Stimulated activated CD4-positive, alpha-beta T cell treated with anti-CD3 and anti-CD28 coated beads, TNF-alpha, amount 100 ng/mL, for 48 hours (primary cell): ENCODE measurements at places on chromosomes 3 and 15.
A peak's percentile ranks its signal among the peaks of the same experiment; 100 is the strongest.

DNA sequence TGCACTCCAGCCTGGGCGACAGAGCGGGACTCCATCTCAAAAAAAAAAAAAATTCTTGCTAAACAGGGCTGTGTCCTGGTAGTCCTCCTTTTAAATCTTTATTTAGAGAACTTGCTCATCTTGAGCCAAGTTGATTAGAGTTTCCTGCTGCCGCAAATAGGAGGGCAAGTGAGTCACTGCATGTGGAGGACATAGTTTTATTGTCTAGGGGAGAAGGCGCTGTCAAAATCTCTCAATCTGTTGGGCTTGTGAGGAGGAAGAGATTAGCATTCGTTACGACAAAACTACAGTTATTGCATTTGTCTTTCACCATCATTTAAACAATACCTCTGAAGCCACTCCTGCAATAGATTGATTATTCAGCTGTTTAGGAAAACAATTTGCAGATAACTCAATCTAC, 11.5 kb downstream of the MUC4 start:
- no peak for DNase-seq

GRCh38 chr3:156334841-156335545, 214.6 kb downstream of the KCNAB1 start:
- no peak for DNase-seq

GRCh38 chr3:194282436-194283122, 68.5 kb downstream of the CPN2 start:
- no peak for DNase-seq

DNA sequence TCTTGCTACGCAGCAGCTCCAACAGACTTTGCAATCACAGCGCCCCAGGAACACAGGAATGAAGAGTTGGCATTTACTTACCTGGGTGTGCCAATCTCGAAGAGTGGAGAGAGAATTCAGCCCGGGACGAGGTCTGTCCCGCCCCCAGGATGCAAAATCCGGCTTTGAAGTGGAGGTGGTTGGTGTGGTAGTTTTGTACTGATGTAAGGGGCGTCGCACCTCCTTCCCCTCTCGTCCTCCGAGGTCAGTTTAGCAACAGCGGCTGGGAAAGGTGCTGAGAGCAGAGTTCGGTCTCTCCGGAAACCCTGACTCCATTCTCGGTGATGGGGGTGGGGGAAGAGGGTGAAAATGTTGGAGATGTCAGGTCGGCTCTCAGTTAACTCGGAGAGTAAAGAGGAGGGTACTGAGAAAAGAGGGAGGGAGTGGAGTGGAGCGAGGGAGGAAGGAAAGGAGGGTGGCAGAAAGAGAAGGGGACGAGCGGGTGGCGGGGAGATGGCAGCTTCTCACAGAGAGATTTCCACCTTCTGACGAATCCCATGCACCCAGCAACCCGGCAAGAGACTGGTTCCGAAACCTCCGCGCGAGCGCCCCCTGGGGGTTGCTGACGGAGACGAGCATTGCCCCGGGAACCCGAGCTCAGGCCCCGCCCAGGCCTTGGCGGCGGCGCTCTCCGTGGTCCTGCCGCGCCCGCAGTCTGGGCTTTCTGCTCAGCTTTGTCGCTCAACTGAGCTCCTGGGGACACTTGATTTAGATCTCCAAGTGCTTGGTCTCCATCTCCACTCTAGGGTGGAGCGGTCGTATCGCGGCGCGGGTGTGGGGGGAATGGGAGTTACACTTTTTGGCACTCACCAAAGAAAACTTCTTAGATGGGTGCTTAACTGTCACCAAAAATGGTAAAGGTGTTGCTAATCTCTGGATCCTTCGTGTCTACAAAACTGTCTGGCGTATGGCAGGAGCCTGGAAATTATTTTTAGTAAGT, at the start of gene CPNE4:
CPNE4 (minus strand) TSS at position 529 of the 979 bp plus-strand sequence.
- peak; percentile 69 for DNase-seq

- DNase-seq: no peak
These were observed 129.8 kb downstream of the PPM1L start for GRCh38 chr3:160885791-160886286.

DNA sequence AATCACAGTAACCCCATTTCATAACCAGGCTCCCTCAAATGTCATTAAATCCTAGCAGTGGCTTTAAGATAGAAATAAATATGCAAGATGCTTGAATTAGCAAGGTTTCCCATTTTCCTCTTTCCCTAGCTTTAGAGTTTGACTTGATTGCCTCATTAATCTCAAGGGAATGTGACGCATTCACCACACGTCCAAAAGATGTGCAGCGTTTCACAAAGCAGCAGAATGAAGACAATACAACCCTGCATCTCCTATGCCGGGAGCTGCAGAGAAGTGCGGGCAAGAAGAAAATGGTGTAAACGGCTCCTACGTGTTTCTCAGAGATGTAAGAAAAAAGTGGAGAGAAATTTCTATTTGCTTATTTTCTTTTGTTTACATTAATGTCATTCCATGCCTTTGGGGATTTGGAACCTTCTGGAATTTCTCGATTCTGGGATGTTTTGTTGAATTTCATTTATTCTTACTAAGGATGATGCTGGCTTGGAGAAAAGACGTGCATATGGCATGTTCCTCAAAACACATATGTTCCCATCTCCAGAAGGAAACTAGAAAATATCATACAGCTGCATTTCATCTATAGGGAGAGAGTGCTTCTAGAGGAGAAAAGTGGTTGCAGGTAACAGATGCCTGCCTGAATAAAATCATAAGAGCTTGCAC, 27.8 kb upstream of the FRMD4B start:
- no peak for DNase-seq

DNA sequence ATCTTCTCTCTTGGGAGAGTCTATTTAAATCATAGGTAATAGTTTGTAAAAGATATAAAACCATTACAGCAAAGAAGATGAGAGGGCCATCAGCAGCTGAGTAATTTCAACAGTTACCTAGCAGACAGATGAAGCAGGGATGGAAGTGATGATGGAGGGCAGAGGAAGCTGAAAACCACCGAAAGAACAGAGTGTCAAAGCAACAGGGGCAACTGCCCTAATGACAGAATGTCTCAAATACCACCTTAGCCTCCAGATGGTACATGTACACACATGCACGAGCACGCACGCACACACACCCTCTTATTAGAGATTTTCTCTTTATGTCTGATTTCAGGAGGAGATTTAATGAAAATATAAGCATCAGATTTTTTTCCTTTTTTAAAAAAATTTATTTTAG, 64.5 kb downstream of the NEDD4 start:
- DNase-seq: no peak

DNA sequence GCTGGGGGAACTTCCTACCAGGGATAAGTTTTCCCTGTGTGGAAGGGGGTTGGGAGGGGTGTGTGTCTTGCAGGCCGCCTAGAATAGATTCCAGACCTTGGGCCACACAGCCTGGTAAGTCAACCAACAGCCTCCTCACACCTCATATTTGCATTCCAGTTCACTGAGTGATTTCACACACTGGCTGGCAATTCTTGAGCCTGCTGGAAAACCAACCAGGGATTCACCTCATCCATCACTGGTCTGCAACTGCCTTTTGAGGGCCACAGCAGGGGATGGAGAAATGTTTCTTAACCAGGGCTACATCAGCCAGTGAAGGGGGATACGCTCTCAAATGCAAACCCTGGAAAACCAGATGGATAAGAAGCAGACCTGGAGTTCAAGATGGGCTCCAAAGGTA, 2.0 kb downstream of the FSTL1 start:
- no peak for DNase-seq

GRCh38 chr3:44000586-44000985, 241.1 kb upstream of the TOPAZ1 start:
- no peak for DNase-seq

DNA sequence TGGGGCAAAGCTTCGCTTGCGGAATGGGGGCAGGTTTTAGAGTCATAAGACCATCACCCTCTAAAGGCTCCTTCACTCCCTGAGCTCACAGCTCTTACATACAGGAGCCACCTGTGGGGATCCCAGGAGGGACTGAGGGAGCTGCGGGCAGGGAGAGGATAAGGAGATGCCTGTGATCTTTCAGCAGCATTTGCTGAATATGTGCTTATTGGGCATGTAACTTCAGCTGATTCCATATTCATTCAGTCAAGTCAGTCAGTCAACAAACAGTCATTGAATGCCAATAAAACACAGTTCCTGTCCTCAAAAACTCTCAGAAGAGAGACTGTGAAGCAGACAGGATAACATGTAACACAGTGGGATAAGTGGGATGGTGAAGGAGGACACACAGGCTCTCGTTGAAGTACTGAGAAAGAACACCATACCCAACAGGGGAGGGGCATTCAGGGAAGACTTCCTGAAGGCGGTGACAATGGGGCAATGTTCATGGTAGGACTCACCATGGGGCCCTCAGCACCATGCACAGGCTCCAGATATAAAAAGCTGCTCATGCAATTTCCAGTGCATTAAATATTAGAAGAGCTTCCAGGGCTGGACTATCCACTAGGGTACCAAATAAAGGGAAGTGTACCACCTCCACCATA, 240.9 kb downstream of the UACA start:
- no peak for DNase-seq

- DNase-seq: no peak
These were observed 33.8 kb upstream of the GYG1 start for GRCh38 chr3:148957586-148957985.

GRCh38 chr3:95407709-95408463, 1345.0 kb downstream of the NSUN3 start:
- no peak for DNase-seq

DNA sequence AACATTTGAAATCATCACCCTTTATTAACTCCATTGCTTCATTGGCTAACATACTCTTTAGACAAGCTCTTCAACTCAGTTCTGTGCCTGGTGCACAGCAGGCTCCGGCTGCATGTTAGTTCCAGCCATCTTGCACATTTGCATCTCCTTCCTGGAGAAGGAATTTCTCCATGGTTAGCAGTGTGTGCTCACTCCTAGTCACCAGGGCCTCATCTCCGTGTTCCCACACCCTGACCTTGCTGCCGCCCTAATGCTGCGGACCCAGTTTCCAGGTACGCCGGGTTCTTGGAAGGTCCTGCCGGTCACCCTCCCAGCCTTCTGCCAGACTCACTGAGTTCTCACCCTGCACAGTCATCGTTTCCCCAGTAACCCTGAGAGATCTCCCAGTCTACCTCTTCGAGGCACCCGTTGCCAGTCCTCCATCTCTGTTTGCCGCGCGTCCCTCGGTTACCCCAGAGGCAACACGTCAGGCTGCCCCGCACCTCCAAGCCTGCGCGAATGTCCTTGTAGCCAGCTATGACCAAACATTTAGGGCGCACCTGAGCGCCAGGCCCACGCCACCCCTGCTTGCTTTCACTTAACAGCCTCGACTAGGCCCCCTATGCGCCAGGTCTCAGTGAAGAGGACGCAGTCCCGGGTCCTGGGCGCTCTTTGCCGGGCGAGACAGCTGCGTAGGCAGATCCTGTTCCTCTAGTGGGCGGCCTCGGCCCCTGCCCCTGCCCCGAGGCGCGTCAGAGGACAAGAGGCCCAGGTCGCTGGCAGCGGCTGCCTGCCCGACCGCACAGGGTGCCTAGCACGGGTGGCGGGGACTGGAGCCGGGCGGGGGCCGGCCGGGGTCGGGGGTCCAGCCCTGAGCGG, 747 bp upstream of the ZNF592 start:
- DNase-seq: no peak

DNA sequence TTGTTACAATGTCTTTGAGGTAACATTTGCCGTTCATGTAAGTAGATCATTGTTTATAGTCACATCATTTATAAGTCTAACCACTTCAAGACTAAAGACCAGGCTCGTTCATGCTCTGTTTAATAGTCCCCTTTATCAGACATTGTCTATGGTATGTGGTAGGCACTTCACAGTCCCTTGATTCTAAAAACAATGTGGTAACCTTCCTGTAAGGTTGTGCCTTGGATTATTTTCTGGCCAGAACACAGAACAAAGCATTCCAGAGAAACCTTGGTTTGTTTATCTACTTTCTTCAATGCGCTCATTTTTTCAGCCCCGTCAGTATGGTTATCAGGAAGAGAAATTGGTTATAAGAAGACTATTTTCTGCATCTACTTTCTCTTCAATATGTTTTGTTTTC, 16.3 kb upstream of the ST3GAL6 start:
- DNase-seq: no peak

DNA sequence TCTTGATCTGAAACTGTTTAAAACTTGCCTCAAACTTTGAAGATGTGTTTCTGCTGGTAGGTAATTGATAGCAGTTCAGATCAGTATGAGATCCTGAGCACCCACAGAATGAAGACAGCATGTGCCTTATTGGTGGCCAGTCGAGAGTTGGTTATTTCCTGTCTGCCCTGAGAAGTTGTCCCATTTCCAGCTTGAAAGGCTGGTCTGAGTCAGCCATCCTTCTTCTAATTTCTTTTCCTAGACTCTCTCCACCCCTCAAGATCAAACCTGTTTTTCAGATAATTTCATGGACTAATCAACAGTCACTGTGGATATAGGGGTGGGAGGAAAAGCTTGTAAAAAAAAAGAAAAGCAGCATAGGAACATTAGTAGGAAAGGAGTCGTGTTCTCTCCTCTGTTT, 464.4 kb downstream of the FOXP1 start:
- no peak for DNase-seq

DNA sequence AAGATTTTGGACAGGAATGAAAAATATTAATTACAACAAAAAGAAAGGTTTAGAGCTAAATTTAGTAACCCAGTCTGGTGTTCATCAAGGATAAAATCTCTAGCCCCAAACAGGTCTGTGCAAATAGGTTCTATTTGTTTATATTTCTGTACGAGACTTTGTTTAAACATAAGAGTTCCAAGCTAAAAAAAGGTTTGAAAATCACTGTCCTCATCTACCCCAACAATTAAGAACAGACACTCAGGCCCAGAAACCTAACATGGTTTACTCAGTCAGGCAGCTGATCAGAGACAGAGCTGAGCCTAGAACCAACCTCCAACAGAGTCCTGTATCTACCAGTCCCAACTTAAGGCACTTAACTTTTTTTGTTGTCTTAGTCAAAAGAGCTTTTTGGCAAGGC, 49.3 kb downstream of the SNX4 start:
- no peak for DNase-seq

DNA sequence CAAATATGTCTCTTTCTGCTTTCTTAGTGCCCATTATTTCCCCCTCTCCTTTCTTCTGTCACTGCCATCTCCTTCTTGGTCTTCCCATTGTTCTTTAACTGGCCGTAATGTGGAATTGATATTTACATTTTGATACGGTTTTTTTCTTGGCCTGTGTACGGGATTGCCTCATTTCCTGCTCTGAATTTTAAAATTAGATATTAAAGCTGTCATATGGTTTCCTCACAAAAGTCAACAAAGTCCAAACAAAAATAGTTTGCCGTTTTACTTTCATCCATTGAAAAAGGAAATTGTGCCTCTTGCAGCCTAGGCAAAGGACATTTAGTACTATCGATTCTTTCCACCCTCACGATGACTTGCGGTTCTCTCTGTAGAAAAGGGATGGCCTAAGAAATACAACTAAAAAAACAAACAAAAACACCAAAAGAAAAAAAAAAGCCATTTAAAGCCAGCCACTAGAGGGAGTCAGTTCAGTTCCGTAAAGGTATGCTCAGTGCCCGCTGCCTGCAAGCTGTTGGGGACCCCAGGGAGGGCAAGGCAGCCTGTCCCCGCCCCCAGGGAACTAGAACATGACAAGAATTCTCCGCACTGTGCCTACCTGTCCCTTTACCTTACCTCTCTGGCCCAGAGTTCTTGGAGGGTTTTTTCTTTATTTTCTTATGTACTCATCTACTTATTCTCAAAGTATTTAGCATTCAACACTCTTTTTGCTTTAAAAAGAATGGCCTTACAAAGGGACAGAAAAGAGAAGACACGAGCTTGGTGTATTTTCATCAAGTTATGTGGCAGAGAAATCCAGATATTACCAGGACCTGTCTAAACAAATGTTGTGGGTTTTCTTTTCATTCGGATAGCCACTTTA, 30.0 kb upstream of the NR2E3 start:
- DNase-seq: no peak
